ENCODE measurements at places on chromosomes 3 and 15. TPM values are rescaled to one million over a fixed set of nuclear protein-coding genes. Genes with fewer than 3 reads are reported as not detected.

RSL24D1 gene
- 181 TPM for total RNA-seq

LNP1 gene
- 3.2 TPM for total RNA-seq

BBX gene
- total RNA-seq, result 65.0 TPM

C3orf38 gene
- 41.7 TPM for total RNA-seq

TM6SF1 gene
- total RNA-seq, result 25.1 TPM

GRAMD1C gene
- total RNA-seq, result 1.4 TPM

CFAP92 gene
- total RNA-seq, result 1.1 TPM

GOLGA8G gene
- not detected for total RNA-seq

USP8 gene
- 52.7 TPM for total RNA-seq

MCF2L2 gene
- total RNA-seq, result 7.6 TPM

LSAMP gene
- total RNA-seq, result not detected

GOLGA6L7 gene
- total RNA-seq, result not detected

ARPP19 gene
- total RNA-seq, result 143 TPM

COL6A5 gene
- total RNA-seq, result not detected

NR2E3 gene
- not detected for total RNA-seq

MNS1 gene
- total RNA-seq, result 0.19 TPM

SLCO2A1 gene
- not detected for total RNA-seq

IMPG2 gene
- total RNA-seq, result 0.82 TPM

CHRNA7 gene
- total RNA-seq, result 0.51 TPM

UBXN7 gene
- 77.3 TPM for total RNA-seq

CFAP91 gene
- total RNA-seq, result 0.41 TPM

INSYN1 gene
- not detected for total RNA-seq

PODXL2 gene
- 0.14 TPM for total RNA-seq

CYP1A2 gene
- not detected for total RNA-seq

CIB2 gene
- 3.2 TPM for total RNA-seq

B3GNT5 gene
- 14.4 TPM for total RNA-seq

TNIK gene
- total RNA-seq, result 32.2 TPM

SLC22A13 gene
- total RNA-seq, result 1.2 TPM

GOLGA6A gene
- 0.46 TPM for total RNA-seq

GASK1A gene
- total RNA-seq, result not detected

UROC1 gene
- total RNA-seq, result not detected

TNFAIP8L3 gene
- 0.14 TPM for total RNA-seq

CDC25A gene
- 31.6 TPM for total RNA-seq

CLRN1 gene
- total RNA-seq, result not detected

TGM4 gene
- not detected for total RNA-seq

FBLN2 gene
- 0.49 TPM for total RNA-seq

GP5 gene
- total RNA-seq, result 1.9 TPM

PAQR5 gene
- not detected for total RNA-seq

ADAMTS9 gene
- total RNA-seq, result not detected

AHSG gene
- 0.14 TPM for total RNA-seq

HYAL3 gene
- 6.7 TPM for total RNA-seq

CHST2 gene
- total RNA-seq, result 5.3 TPM

COL6A6 gene
- not detected for total RNA-seq

ELL3 gene
- total RNA-seq, result 2.2 TPM

ARL6IP5 gene
- 106 TPM for total RNA-seq

SCG5 gene
- 3.5 TPM for total RNA-seq

Data from activated T-cell treated with anti-CD3 and anti-CD28 coated beads, Interleukin-2, amount 50 U/mL, for 72 hours (primary cell).